ENCODE measurements at places on chromosomes 13 and 19. TPM values are rescaled to one million over a fixed set of nuclear protein-coding genes. Genes with fewer than 3 reads are reported as not detected.

The ZNF154 gene
- total RNA-seq: not detected

The ZNF415 gene
- 2.3 TPM for total RNA-seq

The TPTE2 gene
- not detected for total RNA-seq

The C19orf67 gene
- not detected for total RNA-seq

The PTH2 gene
- total RNA-seq: not detected

The FTL gene
- total RNA-seq: 4,408 TPM

The LRRC8E gene
- total RNA-seq: 0.49 TPM

The MCEMP1 gene
- total RNA-seq: not detected

The SKA3 gene
- 21.1 TPM for total RNA-seq

DNA sequence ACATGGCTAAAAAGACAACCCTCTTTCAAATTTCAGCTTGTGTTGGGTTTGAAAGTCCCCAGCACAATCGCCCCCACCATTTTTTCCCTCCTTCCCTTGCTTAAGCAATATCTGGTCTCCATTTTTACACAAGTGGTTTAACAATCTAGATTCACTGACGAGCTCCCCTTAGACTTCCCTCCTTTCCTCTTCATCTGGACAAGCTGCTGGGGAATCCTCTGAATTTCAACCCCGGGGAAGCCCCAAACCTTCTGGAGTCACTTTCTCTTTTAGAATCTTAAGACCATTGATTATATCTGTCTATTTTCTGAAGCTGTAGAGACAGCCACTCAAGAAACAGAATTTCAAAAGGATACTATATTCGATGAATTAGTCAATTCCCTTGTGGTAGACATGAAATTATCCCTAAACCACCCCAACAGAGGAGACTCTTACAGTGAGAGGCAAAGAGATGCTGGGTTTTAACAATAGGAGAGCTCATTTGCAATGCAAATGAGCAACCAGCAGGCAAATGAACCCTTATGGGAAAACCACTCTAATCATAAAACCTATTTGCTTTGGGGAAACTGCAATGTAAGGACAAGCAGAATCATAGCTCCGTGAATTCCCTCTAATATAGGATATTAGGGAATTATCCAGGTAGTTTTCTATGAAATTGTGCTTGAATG, 78.9 kb downstream of the TEX26 start:
- no peak for DNase-seq

- DNase-seq: no peak
Measured at GRCh38 chr19:17469092-17469480, 1.2 kb upstream of the SLC27A1 start.

- DNase-seq: no peak
Measured at GRCh38 chr13:23605831-23606230, 35.6 kb downstream of the TNFRSF19 start.

DNA sequence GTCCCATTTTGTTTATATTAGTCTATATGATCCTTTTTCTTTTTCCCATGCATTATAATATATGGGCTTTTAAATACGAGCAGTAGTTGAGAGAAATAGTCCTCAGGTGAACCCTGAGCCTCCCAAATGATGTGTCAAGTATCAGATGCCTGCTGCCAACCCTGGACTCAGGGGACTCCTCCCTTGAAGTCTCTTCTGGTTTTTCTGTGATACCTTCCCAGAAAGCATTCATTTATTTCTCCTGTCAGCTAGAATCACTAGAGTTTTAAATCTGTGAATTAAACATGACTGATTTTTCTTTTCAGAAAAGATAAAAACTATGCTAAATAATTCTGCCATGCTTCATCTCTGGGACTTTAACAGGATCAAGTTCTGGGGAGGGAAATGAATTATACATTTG, 184.6 kb downstream of the LIG4 start:
- DNase-seq: no peak

DNA sequence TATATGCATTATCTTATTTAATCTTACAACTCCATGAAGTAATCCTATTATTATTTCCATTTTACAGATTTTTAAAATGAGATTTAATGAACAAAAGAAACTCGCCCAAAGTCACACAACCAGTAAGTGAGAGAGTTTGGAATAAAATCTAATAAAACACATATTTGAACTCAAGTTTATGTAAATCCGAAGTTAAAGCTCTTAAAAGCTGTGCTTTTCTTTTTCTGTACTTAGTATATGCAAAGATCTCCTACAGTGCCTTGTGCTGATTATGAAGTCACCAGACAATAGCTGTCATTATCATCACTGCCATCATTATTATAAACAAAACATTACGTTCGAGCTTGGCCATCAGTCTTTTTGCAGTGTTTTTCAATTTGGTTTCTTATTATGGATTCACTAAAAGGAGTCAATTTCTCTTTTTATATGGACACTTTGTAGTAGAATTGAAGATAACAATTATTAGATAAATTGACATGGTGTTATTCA, 29.7 kb upstream of the ENOX1 start:
- no peak for DNase-seq

- no peak for DNase-seq
Measured at GRCh38 chr19:29837448-29837981, 25.7 kb downstream of the CCNE1 start.

GRCh38 chr13:45232591-45232990, 31.7 kb upstream of the KCTD4 start:
- DNase-seq: no peak

DNA sequence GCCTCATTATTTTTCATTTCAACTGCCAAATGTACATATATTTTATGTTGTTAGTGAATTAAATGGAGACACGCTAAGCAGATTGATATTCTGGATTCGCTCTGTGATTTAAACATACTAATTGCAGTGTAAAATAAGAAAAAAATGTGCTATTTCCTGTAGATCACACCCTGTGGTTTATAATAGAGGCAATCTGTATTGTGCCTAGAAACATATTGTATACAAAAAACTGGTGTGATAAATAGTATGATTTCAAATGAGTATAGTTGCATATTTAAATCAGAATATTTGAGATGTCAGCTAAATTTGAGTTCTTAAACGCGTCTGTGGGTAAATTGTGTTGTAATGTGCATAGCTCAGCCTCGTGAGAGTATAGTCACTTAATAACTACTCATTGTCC, 643.9 kb downstream of the TBC1D4 start:
- no peak for DNase-seq

- DNase-seq: no peak
Measured at GRCh38 chr13:21483748-21484147, 24.6 kb upstream of the ZDHHC20 start.

- no peak for DNase-seq
Measured at GRCh38 chr13:48412881-48413351, at the start of gene LPAR6. Gene LPAR6, minus strand, starts transcription at chr13:48413113. Its CDS starts 690 bp downstream, at chr13:48412423.

GRCh38 chr13:59247171-59247570, 916.6 kb downstream of the DIAPH3 start:
- DNase-seq: no peak

DNA sequence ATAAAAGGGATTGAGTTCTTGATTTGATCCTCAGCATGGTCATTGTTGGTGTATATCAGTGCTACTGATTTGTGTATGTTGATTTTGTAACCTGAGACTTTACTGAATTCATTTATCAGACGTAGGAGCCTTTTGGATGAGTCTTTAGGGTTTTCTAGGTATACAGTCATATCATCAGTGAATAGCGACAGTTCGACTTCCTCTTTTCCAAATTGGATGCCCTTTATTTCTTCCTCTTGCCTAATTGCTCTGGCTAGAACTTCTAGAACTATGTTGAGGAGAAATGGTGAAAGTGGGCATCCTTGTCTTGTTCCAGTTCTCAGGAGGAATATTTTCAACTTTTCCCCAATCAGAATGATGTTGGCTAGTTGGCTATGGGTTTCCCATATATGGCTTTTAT, 27.0 kb downstream of the POMP start:
- DNase-seq: no peak

DNA sequence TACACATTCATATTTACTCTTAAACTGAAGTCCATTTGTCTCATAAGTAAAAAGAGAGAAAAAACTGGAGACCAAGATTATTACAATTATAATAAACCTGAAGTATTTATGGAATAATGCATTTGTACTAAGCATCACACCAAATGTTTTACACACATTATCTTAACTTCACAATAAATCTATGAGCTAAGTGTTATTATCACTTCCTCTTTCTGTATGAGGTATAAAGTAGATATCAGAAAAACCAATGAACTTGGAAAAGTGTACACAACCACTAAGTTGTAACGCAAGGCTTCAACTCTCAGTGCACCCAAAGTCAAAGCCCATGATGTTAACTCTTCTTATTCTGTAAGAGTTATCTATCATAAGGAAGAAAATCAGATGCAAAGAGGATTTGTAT, 274.7 kb downstream of the FGF14 start:
- no peak for DNase-seq

DNA sequence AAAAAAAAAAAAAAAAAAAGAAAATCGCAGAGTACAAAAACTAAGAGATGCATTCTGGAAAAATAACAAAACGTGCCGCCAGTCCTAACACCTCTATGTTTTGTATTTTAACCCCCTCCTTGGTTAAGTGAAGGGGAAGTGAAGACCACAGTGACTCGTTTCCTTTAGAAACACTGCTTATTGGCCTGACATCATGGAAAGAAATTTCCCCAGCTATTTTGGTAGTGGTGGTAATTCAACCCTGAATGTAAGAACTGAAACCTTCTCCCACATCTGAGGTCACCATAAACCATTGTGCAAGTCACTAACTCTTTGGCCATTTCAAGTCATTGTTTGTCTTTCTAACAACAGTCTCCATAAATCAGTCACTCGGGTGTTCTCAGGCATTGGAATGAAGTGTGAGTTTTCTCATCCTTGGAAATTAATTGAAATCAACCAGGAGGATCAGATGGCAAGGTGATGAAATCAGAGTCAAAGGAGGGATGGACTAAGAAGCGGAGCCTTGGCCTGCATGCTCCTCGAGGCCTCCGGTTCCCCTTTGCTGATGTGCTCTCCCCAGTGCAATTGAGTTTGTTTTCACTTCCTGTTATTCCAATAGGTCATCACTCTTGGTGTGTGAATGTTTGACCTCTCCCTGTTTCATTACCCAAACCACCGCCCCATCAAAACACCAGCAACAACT, 443.9 kb downstream of the FGF9 start:
- no peak for DNase-seq

- no peak for DNase-seq
Measured at GRCh38 chr19:41705393-41706174, 2.8 kb upstream of the CEACAM5 start.

All from G401 (cell line).